Activated CD8-positive, alpha-beta memory T cell treated with anti-CD3 and anti-CD28 coated beads for 4 hours (primary cell): ENCODE measurements at places on chromosomes 16 and 17.

GRCh38 chr17:80850817-80851216, 140.8 kb upstream of the CHMP6 start:
- DNase-seq, result no peak

DNA sequence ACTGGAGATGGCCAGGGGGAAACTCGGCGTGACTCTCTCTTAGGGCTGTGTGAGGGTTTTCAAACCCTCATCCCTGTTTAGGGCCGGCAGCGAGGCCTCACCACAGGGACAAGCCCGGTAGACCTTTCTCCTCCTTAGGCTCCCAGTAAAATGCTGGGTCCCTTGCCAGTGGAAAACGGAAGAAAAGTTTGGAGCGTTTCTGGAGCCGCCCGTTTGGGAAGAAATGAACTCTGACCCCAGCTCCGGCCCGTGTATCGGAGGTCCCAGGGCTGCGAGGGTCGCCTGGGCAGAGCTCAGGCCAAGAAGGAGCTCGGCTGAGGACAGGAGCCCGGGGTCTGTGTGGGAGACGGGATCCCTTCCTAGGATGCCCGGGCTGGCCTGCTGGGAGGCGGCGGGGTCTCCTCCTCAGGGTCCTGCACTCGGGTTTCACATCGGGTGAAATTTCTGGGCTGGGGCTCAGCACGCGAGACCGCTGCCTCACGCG, 23.2 kb downstream of the ZNF213 start:
- DNase-seq, result no peak

GRCh38 chr16:10541366-10541765, 39.0 kb downstream of the EMP2 start:
- no peak for DNase-seq

DNA sequence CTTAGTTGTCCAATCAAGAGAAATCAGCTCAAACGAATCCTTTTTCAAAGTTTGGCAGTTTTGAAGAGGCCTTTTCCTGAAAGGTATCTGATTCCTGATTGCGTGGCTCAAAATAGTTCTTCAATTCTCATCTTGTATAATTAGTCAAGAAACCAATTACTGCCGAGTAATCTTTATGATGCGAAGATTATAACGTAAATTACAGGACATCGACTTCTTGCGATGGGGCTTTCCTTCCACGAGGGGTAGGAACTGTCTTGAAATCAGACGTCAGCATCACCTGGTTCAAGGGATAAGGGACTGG, 644 bp upstream of the ARL2BP start:
- DNase-seq, result no peak

DNA sequence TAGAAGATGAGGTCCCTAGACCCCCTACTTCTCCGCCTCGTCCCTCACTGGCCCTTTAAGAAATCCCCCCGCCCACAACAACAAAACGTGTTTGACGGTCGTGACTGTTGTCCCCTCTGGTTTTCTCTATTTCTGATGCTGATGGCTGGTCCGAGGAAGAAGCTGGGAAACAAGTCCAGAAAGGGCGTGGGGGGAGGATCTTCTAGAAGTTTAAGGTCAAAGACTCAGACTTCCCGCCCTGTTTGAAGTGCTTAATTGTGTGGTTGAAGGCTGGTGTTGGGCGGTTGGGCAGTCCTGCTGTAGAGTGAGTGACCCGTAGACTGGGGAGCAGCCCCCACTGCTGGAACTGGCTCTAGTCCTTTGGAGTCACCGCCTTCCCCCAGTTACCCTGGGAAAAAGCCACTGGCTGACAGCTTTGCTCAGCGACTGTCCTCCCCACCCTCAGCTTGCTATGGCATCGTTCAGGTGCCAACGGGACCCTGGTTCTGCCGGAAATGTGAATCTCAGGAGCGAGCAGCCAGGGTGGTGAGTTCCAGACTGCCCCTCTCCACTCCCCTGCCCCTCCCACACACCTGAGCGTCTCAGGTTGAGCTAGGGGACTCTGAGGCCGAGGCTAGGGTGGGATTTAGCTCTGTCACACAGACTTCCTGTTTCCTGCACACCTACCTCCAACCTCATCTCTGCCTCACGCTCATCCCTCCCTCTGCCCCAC, 1.6 kb downstream of the MLLT6 start:
- DNase-seq, result no peak

- no peak for DNase-seq
These were observed 78.2 kb downstream of the MARF1 start for GRCh38 chr16:15564604-15565339.

DNA sequence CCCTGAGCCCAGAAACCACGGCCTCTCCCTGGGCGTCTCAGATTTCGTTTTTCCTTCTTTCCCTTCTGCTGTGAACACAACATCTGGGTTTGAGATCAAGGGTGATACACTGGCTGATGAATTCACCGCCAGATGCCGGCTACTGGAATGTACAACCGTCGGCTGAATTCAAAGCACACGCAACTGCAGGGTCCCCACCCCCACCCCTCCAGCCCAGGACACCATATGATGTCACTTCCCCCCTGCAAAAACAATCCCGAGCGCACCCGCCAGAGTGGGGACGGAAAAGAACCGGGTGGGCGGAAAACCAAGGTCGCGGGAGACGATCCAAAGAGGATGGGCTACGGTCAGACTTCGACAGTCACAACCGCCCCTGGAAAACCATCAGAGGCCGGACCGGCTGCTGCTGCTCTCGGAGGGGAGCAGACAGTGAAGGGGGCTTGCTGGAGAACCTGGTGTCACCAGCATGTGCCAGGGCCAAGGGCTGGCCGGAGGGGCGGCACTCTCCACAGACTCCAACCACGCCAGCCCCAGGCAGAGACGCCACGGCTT, 23.3 kb downstream of the CEP295NL start:
- DNase-seq, result no peak

GRCh38 chr16:9042964-9043680, 48.3 kb upstream of the HAPSTR1 start:
- no peak for DNase-seq

DNA sequence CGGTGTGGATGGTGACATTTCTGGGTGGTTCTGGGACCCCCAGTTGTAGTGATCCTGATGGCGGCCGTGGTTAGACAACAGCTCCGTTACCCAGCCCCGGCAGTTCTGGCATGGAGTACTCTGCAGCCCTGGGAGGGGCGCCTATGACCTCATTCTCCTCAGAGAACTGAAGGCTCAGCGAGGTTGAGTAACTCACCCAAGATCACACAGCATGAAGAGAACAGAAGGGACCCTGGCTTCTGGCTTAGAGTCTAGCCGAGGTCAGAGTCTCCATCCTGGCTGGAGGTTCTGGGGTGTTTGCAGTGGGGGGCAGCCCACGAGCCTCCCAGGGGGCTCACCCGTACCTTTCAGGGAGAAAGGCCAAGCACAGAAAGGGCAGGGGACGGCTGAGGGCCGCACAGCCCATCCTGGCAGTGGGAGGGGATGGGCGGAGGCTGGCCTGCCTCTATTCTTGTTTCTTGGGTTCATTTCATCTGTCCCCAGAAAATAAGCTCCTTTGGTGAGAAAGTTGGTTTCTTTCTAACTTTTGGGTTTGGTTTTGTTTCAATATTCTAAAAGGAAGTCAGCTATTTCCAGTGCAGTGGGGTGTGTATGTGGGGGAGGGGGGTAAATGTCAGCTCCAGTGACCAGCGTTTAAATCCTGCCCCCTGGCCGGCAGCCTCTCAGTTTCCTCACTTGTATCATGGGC, 13.2 kb downstream of the ZFPM1 start:
- no peak for DNase-seq
